ENCODE measurements at places on chromosomes 3 and 15.

GRCh38 chr15:65535192-65535591 is 4.9 kb downstream of the HACD3 start:
- no peak for DNase-seq

DNA sequence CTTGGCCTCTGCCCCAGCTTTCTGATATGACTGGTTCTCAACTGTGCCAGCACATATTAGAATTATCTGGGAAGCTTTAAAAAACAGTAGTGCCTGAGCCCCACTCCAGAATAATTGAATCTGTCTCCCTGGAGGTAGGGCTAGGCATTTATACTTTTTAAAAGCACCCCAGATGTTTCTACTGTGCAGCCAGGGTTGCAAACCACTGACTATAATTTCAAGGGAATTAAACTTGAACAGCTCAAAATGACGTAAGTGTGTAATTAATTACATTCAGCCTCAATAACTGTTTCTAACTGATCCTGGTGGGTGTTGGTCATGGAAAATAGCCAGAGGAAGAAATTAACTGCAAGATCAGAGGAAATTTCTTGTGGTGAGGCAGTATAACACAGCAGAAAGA is 4.4 kb upstream of the IRAK2 start:
- no peak for DNase-seq

GRCh38 chr3:39267631-39268548 is 11.9 kb downstream of the CX3CR1 start:
- no peak for DNase-seq

- no peak for DNase-seq
Measured at GRCh38 chr15:90929246-90930019, 2.9 kb downstream of the HDDC3 start.

- no peak for DNase-seq
Measured at GRCh38 chr3:10935846-10936631, 56.5 kb upstream of the SLC6A1 start.

DNA sequence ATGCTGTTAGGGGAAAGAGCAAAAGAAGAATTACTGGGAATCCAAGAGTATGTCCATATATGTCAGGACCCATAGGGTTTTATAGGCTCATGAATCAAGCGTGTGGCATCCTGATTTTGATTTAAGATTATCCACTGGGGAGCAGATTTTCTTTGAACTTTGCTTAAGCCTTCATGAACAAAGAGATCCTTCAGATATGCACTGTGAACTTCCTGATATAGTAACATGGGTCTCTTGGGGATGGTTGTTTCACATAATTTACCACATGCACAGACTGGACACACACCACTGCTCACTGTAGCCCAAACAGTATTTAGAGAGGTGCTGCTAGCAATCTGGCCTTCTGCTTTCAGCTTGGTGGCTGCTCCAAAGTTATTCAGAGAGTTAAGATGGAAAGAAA is 200.9 kb upstream of the ZPLD1 start:
- no peak for DNase-seq

DNA sequence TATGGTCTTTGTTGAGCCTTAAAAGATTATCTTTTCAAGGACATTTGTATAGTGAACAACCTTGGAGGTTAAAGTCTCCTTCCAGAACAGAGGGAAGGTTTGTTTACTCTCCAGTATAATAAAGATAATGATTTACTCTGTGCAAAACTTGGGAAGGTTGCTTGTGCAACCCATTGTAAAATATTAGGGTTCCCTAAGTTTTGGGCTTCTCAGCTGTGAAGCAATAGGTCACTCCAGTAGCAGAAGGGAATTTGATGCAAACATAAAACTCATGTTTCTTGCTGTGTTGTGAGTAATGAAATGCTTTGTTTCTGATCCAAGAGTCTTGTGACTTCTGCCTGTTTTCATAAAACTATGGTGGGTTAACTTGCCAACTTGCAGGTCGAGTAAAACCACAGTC is 177.5 kb downstream of the SUCNR1 start:
- DNase-seq: no peak

- DNase-seq: no peak
Measured at GRCh38 chr3:87336761-87337160, 60.4 kb upstream of the POU1F1 start.

- no peak for DNase-seq
Measured at GRCh38 chr3:23041918-23042696, 161.0 kb upstream of the UBE2E2 start.

GRCh38 chr3:124660599-124660998 is 69.7 kb upstream of the UMPS start:
- no peak for DNase-seq

DNA sequence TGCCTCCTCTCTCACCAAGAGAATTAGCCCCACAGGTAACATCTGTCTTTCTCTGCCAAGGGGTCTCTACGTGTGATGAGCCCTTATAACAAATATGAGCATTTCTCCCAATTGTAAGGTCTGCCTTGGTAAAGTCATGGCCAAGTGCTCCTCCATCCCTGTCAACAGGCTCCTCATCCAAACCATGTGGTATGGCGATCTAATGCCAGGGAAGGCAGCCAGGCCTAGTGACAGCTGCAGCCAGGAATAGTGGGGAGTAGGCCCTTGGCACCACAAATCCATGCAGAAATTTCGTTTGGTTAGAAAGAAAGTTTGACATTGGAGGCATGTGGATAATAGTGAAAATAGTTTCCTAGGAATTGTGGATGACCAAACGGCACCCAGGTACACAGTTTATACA is 4.7 kb upstream of the LRTM1 start:
- no peak for DNase-seq

DNA sequence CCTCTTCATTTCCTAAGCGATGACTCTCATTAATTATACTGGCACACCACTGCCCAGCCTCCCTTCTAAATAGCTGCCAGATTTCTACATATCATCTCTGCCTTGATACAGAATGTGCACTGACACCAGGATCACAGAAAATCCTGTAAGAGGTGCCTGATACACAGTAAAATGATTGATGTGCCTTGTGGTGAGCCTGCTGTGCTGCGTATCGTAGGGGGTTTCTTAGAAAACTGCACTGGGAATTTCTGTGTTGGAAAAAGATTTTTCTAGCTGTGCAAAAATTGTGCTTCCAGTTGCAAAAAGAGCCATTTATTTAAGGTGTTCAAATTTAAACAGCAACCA is 3.0 kb upstream of the PLCH1 start:
- DNase-seq: no peak

- DNase-seq: no peak
Measured at GRCh38 chr3:136409549-136409948, 159.4 kb downstream of the PCCB start.

DNA sequence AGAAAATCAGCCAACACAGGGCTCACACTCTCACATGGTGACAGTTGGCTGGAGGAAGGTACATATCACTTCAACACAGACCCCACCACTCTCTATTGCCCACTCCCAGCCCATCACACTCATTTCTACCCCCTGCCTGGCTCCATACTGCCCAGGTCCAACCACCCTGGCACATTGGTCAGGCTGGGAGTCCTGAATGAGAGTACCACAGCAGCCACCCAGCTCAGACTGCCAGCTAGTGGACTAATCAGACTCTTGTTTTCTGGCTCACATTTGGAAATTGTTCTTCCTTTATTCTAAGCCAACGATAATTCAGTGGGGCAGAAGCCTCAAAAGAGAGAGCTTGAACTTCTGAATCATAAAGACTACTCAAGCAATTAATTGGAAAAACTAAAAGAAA is 20.0 kb downstream of the MRPL46 start:
- DNase-seq: no peak

DNA sequence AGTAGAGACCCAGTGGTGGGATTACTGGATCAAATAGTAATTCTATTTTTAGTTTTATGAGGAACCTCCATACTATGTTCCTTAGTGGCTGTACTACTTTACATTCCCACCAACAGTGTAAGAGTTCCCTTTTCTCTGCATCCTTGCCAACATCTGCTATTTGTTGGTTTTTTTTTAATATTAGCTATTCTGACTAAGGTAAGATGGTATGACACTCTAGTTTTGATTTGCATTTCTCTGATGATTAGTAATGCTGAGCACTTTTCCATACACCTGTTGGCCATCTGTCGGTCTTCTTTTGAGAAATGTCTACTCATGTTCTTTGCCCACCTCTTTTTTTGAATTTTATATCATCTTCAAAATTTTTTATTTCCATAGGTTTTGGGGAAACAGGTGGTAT is 34.2 kb upstream of the RAP2B start:
- no peak for DNase-seq

- no peak for DNase-seq
Measured at GRCh38 chr15:93049914-93050578, 39.0 kb downstream of the RGMA start.

GRCh38 chr15:90184119-90184785 is 16.9 kb upstream of the SEMA4B start:
- no peak for DNase-seq

DNA sequence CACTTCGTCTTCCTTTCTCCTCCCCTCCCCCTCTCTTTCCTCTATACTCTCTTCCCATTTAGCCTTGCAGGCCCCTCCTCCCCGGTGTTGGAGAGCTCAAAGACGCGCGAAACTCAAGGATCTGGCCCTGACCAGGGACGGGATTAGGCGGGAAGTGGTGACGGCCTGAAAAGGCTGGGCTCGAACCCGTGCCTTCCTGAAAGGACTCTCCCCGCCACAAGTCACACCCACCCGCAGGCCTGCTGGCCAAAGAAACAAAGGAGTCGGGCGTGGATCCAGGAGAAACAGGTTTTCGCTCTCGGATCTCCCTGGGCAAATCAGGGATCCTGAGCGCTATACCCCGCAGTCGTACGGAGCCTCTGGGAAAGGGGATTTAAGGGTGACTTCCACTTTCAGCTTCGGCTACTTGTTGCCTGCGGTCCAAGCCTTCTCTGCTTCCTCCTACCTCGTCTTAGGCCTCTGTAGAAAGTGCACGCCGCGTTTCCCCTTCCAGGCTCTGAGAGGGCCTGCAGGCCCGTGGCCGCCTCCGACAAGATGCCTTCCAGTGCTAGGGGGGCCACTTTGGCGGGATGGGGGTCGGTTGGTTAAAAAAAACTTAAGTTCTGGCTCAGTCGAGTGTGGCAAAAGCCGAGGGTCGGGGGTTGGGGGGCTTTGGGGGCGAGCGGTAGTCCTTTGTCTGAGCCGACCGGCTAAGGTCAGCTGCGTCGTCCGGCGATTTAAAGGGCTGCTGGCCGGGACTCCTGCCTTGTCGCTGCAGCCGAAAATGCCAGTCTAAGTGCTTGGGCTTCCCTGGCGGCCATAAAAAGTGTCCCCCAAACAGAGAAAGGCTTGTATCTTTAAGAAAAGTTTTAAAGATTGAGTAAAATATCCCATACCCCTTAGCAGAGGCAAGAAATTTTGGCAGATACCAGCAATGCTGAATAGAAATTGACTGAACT is 8.2 kb downstream of the ZIC4 start:
- no peak for DNase-seq

DNA sequence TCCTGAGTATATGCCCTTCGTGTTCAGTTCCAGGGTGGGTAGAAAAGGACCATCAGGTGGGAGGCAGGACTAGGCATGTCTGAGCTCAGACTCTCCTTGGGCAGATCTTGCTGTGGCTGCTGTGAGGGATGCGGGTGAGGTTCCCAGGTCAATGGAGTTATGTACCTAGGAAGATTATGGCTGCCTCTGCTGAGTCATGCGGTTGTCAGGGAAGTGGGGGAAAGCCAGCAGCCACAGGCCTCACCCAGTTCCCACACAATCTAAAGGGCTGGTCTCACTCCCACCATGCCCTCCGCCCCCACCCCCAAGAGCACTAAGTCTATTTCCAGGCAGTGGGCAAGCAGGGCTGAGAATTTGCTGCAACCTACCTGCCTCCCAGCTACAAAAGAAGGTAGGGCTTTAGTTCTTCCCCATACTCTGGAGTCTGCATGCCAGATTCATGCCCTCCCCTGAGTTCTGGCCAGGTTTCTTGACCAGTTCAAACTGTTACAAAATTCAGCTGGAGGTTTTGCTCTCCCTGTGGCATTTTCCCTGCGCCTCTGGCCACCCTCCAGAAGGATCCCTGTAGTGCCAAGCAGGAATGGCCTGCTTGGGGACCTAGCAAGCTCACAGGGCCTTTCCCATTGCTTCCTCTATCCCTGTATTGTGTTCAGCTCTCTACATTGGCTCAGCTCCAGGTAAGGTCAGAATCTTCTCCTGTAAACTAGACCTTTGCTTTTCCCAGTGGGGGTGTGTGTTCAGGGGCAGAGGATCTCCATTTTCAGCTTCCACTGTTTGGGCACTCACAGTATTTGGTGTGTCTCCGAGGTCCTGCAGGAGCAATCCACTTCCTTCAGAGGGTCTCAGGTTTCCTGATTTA is 12.7 kb upstream of the TMCO5A start:
- no peak for DNase-seq

DNA sequence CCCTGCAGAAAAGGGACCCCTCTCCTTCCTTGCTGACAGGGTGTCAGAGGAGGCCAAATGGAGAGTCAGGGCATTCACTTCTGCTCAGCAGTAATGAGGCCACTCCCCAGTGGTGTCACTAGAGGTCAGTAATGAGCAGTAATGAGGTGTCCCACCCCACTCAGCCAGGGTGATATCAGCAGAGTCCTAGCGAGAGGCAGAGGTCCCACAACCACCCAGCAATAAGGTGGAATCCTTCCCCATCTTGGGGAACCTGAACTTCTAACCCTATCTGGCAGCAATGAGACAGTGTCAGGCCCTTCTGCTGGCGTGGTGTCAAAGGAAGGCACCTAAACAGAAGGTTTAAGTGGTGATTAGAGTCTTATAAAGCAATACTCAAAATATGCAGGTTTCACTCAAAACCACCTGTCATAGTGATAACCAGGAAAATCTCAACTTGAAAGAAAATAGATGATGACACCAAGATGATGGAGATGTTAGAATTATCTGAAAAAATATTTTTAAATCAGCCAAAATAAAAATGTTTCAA is 12.9 kb downstream of the OCA2 start:
- DNase-seq: peak; percentile 26

DNA sequence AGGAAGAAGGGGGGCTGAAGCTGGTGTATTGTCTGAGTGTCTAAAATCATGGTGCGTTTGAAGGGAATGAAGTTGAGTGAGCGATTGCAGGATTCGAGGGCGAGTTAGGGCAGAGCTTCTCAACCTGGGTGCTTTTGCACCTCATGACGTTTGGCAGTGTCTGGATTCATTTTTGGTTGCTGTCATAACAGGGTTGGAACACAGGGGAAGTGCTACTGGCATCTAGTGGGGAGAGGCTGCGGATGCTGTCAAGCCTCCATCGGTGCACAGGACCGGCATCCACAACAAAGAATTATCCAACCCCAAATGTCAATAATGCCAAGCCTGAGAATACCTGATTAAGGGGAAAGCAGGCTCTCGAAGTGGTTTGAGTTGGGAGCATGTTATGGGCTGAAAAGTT is 120.0 kb downstream of the SLCO3A1 start:
- DNase-seq: no peak

DNA sequence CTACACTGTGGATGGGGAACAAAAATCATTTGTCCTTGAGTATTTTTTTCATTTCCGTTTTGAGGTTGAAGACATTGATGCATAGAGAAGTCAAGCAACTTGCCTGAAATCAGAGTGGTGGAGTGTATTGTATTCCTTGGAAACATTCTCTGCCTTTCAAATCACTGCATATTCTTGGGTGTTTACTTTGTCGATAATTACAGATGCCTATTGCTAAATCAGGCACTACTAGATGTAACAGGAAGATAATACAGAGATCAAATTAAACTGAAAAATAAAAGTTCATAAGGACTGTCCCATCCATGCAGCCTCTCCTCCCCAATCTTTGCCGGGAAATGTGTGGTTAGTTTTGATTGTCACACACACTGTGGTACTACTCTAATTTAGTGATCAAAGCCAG is 37.4 kb upstream of the VEPH1 start:
- no peak for DNase-seq
